Suppressor macrophage (primary cell): ENCODE measurements at places on chromosomes 7 and 10.

DNA sequence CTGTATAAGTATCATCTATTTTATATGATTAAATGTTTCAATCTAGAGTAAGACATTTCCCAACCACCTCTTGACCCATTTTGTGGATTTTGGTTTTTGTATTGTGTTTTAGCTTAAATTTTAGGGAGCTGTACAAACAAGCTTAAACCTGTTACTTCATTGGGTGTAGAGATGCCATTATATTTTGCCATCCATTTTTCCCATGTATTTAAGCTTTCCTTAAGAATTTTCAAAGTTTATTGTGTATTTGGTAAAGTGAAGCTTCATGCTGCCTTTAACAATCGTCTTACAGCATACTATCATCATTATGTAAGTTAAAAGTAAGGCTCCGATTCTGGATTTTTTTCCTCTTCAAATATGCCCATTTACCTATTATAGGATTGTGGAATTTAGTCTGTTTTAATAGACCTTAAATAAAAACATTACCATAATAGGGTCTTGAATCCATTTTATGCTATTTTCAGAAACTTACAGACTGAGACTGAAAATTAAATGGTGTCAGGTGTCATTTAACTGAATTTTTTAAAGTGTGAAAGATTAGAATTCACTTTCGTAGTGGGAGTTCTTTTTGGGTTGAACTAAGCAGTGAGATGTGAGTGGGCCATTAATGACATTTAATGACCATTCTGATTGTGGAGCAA lies 2.2 kb downstream of the KMT2E start:
- DNase-seq: no peak

DNA sequence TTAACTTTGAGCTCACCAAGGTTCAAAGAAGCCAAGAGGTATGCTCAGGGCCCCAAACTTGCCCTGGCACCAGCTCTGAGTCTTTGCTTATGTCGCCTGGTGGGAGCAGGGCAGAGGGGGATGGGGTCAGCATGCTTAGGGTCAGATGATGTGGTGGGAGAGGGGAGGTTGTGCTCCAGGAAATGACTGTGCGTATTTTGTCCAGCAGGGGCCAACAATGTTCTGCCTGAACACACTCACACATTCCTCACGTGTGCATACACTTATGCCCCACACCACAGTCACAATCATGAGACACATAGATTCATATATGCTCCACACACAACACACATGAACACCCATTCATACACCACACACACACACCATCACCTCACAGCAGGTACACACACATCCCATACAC lies 4.4 kb upstream of the RAMP3 start:
- DNase-seq: no peak

- DNase-seq: no peak
These were observed 35.8 kb upstream of the NPSR1 start for GRCh38 chr7:34622182-34622581.

DNA sequence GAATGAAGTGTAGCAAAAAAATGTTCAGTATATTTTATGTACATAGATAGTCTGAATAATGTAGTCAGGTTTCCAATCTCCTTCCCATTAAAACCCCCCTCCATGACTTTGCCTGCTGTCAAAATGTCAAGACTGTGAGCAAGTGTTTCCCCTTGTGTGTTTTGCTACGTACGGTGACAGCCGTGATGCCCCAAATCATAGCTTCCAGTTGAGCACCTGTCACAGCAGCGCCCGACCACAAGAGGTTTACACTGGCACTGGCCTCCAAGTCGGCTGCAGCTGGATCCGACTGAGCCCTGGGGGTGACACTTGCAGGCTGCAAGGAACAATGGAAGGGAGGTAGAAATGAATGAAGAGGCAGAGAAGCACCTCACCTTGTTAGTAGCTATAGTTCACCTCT lies 62.3 kb downstream of the LAMB4 start:
- DNase-seq: no peak

DNA sequence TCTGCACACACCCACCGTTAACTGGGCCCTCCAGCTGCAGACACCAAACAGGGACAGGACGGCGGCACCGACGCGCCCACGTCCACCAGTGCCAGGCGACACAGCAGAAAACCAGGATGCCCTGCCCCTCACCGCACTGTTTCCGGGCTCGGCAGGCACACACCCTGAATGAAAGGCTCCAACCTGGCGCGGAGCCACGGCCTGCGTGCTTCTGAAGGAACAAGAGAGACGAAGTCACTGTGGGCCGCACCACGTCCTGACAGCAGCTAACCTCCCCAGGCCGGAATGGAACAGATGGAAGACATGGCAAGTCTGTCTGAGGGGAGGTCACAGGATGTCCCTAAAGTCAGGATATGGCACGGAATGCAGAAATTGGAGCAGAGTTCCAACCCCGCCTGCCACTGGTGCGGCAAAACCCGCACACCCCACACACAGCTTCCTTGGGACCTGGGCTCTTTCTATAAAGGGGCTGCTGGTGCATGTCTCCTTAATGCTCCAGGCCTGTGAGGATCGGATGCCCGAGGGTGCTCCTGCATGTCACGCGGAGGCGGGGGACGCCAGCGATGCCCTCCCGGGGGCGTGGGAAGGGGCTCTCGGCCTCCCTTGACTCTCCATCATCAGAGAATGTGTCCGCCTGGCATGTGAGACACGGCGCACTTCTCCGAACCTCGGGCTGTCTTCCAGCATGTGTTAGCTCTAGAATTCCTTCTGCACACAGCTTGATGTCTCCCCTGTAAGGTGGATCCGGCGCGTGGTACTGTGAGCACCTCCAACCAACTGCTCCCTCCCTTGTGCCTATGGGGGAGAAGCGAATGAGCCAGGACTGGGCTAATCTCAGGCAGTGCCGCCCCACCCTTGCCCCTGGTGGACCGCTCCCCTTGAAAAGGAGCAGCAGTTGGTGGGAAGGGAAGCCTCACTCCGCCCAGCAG lies 3.9 kb upstream of the GPER1 start:
- no peak for DNase-seq

GRCh38 chr10:109203646-109204353 lies 719.5 kb downstream of the XPNPEP1 start:
- DNase-seq: no peak

DNA sequence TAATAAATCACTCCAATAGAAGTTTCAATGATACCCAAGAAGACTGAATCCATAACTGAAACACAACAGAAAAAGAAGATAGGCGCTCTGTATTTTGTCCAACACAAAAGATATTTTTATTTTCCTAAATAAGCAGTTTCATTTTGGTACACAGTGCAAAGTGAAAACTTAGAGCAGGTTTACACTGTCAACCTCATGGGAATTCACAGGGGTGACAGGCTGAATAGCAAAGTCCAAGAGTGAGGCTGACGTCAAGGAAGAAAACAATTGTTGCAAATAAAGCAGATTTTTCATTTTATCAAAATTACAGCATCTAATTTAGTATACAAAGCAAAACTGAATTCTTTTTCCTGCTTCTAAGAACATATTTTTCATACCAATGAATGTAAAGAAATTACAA lies 28.6 kb downstream of the NAMPT start:
- DNase-seq: no peak

DNA sequence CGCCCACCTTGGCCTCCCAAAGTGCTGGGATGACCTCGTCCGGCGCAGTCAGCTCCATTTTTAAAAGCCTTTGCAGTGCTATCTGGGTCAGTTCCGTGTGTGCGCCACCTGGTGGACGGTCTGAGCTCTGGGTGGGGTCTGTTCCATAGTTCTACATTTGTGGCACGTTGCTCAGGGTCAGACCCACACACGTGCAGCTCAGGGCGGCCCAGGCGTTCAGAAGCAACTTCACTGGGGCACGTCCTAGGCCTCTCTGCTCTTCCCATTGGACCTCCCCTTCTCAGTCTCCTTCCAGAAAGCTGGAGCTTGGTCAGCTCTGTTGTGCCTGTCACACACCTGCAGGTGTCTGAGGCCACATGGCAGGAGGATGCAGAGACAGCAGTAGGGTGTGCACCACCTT lies 137.9 kb downstream of the DNAJB6 start:
- peak; percentile 45 for DNase-seq

GRCh38 chr10:116636976-116637375 lies 16.2 kb downstream of the PNLIPRP2 start:
- no peak for DNase-seq

- DNase-seq: no peak
These were observed 119.5 kb upstream of the CAV2 start for GRCh38 chr7:116380025-116380424.

GRCh38 chr7:21221130-21221529 lies 206.8 kb upstream of the SP4 start:
- no peak for DNase-seq

- DNase-seq: no peak
These were observed 53.0 kb downstream of the ASNS start for GRCh38 chr7:97819161-97819560.

DNA sequence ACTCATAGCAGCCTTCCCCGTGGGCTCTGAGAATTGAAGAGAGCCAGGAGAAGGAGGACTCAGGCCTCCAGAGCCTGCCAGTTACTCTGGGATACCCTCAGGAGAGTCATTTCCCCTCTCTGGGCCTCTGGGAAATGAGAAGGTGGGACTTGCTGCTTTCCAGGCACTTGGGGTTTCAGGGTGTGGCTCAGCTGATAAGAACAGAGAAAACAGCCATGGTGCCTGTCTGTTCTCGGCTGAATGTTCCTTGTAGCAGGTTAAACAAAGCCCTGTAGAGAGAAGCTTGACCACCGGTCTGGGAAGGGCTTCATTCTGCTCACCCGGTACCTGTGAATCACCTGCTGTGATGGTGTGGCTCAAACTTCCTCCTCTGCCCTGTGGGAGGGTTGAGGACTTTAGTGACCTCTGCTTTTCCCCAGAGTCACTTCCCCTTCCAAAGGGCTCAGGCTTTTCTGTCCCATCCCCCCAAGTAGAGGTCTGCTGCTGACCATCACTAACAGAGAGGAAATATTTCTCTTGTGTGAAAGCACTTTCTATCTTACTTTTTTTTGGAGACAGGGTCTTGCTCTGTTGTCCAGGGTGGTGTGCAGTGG lies 212.4 kb upstream of the GALNT17 start:
- DNase-seq: peak; percentile 2

- DNase-seq: no peak
These were observed 60.2 kb downstream of the TFPI2 start for GRCh38 chr7:93830141-93830925.

GRCh38 chr7:75879771-75880184 lies 944 bp downstream of the RHBDD2 start:
- no peak for DNase-seq

DNA sequence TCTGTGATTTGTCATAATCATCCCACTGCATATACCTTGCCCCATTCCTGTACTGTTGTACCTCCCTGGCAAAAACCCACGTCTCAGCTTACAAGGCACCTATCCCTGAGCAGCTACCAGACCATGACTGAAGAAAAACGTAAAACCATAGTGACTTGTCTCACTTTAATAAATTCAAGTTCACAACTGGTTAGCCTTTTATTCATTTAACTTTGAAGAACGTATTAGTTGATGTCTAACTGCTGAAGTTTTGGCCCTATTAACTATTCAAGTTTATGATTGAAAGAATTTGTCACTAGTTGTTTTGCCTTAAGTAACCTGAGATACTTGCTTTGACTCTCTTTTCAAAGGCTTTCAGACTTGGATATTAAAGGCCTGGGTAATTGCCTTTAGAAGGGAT lies 59.7 kb downstream of the GALNT11 start:
- no peak for DNase-seq

GRCh38 chr7:127040042-127040441 lies 212.7 kb downstream of the GRM8 start:
- no peak for DNase-seq

DNA sequence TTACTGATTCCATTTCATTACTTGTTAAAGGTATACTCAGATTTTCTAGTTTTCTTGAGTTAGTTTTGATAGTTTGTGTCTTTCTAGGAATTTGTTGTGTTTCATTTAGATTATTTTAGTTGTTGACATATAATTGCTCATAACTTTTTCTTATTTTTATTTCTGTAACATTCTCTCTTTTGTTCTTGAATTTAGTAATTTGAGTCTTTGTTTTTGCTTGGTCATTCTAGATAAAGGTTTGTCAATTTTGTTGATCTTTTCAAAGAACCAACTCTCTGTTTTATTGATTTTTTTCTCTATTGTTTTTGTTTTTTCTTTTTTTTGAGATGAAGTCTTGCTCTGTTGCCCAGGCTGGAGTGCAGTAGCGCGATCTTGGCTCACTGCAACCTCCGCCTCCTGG lies 7.2 kb downstream of the EXOC6 start:
- DNase-seq: no peak

GRCh38 chr10:78038105-78038504 lies 4.4 kb downstream of the RPS24 start:
- no peak for DNase-seq

- no peak for DNase-seq
These were observed 7.1 kb downstream of the GIMAP1 start for GRCh38 chr7:150723467-150723866.

DNA sequence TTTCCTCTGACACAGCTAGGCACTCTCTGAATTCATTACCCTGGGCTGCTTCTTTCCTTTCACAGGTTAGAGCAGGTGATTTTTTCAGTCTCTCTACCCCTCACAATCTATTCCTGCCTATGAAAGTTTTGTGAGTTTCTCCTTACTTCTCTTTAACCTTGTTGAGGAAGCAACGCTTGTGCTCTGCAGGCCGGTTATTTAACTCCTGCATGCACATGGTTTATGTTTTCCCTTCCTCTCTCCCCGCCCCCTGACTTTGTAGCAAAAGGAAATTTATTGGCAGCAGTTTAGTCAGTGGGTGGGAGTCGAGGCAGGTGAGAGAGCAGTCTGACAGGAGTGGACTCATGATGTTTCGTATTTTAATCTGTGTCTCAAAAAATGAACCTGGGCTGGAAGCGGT lies 91.9 kb downstream of the CELF2 start:
- DNase-seq: no peak

DNA sequence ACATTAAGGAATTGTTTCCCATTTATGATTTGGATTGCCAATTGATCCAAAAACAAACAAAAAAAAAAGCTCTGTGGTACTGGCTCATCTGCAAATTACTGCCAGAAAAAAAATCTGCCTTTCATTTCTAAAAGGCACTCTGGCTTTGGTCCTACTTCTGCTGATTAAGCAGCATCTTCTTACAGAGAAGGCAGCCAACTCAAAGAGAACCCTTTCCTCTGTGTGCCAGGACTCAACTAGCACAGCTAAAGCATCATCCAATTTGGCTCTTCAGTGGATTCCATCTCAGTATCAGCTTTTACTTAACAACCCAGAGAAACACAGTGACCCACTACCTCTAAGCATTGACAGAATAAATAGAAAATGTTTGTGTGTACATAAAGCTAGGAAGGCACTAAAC lies 80.6 kb downstream of the GSAP start:
- DNase-seq: no peak

- DNase-seq: peak; percentile 95
These were observed 11.9 kb downstream of the HNRNPF start for GRCh38 chr10:43396928-43397624.

GRCh38 chr7:121003986-121004685 lies 15.6 kb downstream of the CPED1 start:
- DNase-seq: no peak

DNA sequence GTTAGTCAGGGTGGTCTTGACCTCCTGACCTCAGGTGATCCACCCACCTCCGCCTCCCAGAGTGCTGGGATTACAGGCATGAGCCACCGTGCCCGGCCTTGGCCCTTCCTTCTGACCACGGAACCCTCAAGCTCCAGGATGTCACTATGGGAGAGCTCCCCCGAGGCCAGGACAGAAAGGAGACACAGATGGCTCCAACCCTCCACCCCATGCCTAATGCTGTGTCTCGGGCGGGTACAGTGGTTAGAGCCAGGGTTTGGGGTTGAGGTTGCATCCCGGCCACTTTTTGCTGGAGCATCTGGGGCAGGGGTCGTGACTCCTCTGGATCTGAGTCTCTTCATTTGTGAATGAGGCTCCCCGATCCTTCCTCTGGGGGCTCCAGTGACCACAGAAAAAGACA lies 8.1 kb downstream of the MYL10 start:
- DNase-seq: no peak
